Naive thymus-derived CD8-positive, alpha-beta T cell (primary cell): ENCODE measurements at places on chromosomes 2 and 18.

DNA sequence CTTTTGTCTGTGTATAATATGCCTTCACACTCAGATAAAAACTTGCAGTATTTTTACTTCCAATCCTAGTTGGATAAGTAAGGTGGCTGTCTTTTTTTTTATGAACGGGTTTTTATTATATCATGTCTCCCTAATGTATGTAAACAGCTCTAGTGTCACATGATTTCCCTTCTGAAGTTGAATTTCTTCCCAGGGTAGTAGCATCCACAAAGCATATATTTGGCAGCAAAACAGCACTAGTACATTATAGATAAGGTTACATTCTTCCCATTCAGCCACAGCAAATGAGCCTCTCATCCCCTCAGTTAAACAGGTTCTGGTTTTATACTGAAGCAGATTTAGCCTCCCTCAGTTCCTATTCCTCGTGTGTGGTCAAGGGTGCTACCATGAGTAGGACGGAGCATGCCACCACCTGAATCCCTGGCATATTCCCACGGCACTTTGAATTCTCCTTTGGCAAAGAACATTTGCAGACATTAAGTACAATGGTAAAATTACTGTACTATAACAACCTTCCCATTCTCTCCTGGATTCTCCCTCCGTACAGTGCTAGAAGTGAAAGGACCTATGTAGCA, 15.4 kb upstream of the DTNA start:
- no peak for DNase-seq

- no peak for DNase-seq
Measured at GRCh38 chr2:14524803-14525080, 107.8 kb upstream of the LRATD1 start.

GRCh38 chr2:71524476-71524875, 71.1 kb downstream of the DYSF start:
- DNase-seq = no peak

DNA sequence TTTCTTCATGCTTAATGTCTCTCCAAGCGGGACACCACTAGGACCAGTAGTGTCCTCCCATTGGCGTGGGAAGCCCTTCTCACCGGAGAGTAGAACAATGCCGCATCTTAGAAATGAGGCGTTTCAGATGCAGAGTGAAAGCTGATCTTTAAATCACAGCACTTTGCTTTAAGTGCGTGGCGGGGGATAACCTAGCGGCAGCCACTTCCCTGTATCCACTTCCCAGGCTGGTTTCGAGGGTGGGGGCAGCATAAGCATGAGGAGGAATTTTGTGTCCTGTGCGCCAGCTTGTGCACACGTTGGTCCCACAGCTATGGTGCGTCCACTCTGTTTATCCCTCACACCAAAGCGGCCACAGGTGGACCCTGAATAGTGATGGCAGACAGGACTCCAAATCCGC, 63.1 kb downstream of the MBP start:
- no peak for DNase-seq

DNA sequence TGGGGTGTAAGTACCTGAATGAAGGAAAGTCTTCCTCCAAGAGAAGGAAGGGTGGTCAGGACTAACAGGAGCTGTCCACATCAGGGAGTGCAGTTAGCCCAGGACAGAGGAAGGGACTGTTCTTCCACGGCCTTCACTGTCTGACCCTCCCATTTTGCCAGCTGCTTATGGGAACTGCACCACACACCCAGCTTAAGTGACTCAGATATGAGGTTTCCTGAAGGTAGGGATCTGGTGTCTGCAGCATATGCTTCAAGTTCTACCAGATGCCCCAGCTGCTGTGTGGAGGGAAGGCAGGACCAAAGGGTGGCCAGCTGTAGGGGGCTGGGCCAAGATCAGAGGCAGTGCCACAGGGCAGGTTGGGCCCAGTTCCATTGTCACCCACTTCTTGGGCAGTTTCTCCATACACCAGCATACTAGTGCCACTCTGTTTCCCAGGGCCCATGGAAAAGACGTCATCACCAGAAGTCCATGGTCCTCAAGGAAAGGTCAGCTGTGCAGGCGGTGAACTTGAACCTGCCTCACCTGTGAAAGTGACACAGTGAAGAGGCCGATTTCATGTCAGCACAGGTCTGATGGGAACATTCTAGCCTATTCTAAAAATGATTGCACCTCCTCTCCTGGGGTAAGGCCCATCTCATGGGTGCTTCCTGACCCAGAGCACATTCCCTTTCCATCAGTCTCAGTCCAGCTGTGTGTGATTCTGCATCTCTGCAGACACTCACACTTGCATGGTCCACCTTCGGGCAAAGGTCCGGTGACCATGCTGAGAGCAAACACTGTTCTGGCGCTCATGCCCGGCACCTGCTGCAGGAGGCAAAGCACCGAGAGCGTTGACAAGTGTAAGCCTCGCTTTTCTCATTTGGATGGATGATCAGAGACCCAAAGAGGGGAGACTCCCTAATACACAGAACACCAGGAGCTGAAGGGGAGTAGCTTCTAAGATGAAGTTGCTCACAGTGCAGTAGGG, 68.0 kb downstream of the ACAA2 start:
- DNase-seq = no peak

DNA sequence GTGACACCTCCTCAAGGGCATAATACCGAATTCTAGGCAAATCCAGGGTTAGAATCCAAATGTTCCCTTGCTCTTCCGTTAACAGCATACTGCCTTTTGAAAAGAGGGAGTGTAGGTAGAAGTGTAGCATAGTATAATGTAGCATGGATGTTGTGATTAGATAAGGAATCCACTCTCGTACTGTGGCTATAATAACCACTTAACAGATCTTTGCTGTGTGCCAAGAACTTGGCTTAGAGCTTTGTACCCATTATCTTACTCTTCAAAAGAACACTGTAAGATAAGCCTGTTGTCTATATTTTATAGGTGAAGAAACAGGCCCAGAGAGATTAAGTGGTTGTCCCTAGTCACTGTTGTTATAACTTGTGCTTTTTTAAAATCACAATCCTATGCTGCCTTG, 24.2 kb downstream of the WDR75 start:
- no peak for DNase-seq

- DNase-seq = no peak
Measured at GRCh38 chr18:5895876-5896740, 786 bp upstream of the TMEM200C start.

DNA sequence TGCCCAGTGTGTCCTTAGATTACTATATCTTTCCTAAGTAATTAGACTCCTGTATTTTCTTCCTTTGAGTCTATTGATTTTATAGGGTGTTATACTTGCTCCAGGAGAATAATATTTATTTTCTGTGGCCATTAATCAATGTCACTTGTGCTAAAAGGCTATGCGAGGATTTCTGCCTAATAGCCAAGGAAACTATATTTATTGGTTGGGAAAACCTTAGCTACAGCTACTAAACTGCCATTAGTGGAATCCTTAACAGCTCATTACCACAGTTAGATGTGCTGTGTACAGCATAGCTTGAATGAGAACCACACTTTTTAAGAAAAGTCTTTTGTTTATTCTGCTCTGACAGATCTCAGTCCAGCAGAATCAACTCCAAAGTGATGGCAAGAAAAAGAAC, 537.3 kb downstream of the ERBB4 start:
- no peak for DNase-seq

DNA sequence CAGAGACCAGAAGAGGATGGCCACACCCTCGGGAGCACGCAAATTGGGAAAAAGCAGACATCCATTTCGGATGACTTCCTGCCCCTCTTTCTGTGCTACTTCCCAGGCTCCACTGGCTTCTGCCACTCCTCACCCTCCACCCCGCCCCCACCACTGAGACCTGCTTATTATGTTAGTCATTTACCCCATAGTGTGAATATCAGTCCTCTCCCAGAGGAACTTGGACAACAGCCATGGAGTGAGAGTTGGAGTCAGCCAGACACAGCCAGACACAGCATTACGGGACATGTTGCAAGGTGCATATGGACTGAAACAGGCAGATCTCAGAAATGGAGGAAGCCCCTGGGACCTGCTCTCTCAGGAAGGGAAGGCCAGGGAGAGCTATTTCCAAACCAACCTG, 51.8 kb downstream of the CTIF start:
- no peak for DNase-seq

- DNase-seq = peak; percentile 12
Measured at GRCh38 chr18:13436576-13436975, 218.0 kb downstream of the LDLRAD4 start.

- DNase-seq = peak; percentile 37
Measured at GRCh38 chr18:79965119-79965902, 868 bp downstream of the HSBP1L1 start.

DNA sequence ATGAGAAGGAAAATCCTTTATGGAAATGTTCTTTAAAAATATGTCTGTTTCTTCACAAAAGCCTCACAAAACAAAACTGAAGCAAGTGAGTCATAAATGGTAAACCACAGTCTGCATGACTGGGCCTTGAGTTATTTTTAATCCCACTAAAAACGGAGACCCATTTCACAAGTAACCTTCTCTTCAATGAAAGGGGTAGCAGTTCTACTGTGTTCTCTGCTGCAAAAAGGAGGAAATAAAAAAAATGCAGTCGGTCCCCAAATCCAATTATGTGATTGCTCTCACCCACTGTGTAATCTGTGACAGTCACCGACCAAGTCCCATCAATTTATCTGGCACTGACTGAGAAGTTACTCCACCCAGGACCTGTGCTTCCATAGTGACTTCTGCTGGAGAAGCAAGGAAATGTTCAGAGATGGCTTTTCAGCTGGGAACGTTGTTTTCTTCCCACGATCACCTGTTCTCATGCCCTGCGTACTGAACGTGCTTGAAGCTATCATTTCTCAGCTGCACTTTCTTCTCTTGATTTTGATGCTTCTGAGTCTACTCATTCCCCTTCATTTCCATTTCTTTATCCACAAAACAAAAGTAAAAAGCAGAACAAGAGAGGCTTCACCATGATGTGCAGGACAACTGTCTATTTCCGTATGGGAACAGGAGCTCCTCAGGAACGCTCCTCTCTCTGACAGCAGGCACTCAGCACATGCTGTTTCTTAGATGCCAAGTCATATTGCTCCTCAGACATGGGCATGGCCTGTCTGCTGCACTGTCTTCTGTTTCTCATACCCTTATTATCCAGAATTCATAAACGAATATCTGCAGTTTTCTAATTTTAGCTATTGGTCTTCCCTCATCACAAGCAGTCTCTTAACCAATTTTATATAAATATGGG, 80.0 kb upstream of the TMEM200C start:
- DNase-seq = no peak

- DNase-seq = no peak
Measured at GRCh38 chr2:169185711-169186110, 116.3 kb downstream of the DHRS9 start.

GRCh38 chr2:216949700-216950413, 90.0 kb upstream of the TNP1 start:
- DNase-seq = no peak

DNA sequence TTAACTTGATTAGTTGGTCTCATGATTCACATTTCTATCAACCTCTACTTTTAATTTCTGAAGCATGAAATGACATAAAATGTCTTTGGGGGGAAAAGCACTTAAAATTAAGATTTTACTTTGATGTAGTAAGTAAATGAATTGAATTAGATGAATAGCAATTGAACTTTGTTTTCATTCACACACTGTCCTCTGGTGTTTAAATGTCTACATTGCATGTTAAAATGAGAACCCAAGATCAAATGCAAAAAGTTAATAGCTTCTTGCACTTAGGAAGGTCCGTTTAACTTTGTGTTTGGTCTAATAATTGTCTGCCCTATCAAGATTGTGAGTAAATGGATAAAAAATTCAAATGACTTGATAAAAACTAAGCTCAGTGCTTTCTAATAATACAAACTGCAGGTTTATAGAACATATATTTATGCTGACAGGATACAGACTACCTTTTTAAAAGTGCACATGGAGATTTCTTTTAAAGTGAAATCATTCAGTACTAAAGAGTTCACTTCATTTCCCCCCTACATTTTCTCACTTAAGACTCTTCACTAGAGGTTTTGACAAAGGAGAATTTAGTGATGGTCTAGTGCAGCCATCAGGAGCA, 156.2 kb upstream of the NABP1 start:
- DNase-seq = no peak

- DNase-seq = no peak
Measured at GRCh38 chr2:158187908-158188307, 86.2 kb downstream of the UPP2 start.

GRCh38 chr18:76405681-76406356, 89.2 kb downstream of the ZNF516 start:
- DNase-seq = peak; percentile 59

GRCh38 chr2:121998751-121999150, 243.3 kb downstream of the TSN start:
- no peak for DNase-seq

DNA sequence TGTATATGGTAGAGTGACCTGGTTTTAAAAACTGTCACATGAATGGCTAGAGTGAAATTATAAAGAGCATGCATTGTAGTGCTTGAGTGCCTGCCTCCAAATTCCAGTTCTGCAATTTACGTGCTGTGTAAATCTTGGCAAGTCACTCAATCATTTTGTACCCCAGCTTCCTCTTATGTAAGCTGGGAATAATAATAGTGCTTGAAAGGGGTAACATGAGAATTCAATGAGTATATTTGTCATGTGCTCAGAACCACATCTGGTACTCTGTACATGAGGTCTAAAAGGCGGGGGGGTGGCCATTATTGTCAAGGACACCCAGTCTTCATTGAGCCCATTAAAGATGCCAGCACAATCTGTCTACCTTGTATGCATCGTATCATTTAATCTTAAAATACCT, 214.8 kb downstream of the MC4R start:
- DNase-seq = no peak

DNA sequence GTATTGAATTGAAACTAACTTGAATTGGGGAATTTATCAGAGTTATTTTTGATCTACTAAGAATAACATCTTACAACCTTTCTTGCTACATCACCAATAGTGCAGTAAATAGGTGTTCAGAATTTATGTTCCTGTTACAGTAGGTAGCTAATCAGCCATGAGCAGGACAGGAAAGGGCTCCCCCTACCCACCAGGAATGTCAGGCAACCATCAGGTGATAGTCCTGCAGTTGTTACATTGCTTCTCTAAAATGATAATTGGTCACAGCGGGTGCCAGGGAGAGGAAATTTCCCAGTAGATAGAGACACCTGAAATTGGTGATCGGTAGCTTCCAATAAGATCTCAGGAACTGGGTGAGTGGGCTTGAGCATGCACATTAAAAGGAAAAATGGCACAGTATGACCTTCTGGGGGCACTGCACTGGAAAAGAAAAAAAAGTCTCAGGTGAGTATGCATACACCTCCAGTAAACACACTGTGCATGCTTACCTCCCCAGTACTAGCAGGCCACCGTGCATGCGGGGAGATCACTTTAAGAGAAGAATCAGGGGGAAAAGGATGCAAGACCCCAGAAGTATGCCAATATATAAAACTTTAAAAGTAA, 1092.0 kb upstream of the LRRTM1 start:
- no peak for DNase-seq

GRCh38 chr2:2694746-2695145, 363.7 kb upstream of the MYT1L start:
- no peak for DNase-seq

GRCh38 chr2:26148501-26148900, 24.4 kb upstream of the GAREM2 start:
- no peak for DNase-seq

DNA sequence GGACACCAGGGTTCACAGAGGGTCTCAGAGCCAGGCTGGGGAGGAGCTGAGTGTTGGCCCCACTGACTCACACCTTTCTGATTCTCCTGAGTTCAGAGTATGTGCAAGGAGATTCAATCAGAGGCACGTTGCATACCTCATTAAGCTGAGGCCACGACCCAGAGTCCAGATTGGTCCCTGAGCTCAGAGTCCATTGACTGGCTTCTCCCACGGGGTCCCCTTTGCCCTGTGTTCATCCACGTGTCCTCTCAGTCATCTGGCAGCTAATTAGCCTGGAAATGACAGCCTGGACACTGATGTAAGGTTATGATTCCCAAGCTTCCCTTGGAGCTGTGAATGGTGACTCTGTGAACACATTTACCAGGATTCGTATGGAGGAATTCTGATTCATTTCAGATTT, 267.2 kb downstream of the SH3BP4 start:
- no peak for DNase-seq
